ENCODE measurements at places on chromosomes 4 and X.

- DNase-seq: no peak
Measured at GRCh38 chr4:188400451-188400850, 261.2 kb downstream of the TRIML1 start.

- no peak for DNase-seq
Measured at GRCh38 chrX:134369576-134369975, 90.4 kb upstream of the HPRT1 start.

- DNase-seq: no peak
Measured at GRCh38 chrX:48035891-48036290, 29.1 kb downstream of the SPACA5 start.

- no peak for DNase-seq
Measured at GRCh38 chrX:52819788-52820187, 8.7 kb downstream of the XAGE5 start.

DNA sequence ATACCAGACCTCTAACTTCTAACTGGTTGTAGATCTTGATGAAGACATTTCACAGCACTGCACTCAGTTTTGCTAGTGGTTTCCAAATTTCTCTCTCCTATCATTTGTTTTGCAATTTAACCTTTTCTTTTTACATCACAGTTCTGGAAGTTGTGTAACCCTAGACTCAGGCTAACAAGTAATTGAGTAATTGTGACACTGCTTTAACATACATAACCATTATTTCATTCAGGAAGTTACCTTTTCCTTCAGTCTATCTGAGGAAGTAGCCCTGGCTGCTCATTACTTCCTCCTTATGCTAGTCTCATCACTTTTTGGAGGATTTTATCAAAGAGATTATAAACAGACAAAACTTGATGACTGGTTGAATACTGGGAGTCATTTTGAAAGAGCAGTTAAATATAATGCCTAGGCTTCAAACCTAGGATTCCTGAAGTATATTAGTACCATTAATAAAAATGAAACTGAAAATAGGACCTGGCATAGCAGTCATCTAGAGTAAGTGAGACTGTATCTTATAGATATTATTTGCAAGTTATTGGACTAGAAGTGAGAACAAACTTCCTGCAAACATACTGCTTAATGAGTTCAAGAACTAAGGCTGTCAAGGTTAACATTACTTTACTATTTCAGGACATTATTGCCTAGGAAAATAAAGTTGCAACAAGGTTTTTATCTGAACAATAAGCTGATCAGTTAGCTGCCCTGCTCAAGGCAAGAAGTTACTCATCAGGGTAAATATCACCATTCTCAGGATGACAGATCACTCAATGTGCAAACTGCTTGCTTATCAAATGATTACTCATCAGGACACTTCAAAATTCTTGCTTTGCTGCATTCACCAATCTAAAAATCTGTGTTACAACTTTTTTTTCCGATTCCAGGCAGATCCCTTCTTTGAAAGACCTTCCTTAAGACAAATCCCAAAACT is 25.6 kb upstream of the TEX13C start:
- no peak for DNase-seq

GRCh38 chr4:3483471-3483921 is 20.4 kb downstream of the DOK7 start:
- DNase-seq: no peak
